ENCODE measurements at places on chromosomes 2 and 18.
A peak's percentile ranks its signal among the peaks of the same experiment; 100 is the strongest.

DNA sequence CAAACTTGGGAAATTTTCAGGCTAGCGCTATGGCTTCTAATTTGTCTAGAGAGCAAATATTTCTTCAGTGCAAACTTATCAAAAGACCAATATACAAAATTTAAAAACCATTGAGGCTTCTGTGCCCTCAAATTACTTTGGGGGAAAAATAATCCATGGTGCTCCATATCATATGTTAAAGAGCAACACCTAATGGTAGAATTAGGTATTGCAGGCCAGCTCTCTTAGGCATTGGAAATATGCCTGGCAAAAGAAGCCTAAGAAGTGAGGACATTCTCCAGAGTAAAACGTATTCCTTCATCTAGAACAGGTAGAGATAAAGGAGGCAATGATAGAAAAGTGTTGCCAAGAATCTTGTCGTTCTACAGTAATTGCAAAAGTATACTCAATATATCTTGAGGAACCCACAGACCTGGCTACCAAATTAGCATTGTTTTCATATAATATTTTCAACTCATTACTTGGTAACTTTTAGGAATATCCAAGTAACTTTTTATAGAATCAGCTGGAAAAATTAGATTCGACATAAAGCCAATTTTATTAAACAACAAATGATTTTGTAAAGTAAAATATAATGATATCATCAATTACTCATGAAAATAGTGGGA, 401.1 kb downstream of the BCL11A start:
- DNase-seq = no peak

DNA sequence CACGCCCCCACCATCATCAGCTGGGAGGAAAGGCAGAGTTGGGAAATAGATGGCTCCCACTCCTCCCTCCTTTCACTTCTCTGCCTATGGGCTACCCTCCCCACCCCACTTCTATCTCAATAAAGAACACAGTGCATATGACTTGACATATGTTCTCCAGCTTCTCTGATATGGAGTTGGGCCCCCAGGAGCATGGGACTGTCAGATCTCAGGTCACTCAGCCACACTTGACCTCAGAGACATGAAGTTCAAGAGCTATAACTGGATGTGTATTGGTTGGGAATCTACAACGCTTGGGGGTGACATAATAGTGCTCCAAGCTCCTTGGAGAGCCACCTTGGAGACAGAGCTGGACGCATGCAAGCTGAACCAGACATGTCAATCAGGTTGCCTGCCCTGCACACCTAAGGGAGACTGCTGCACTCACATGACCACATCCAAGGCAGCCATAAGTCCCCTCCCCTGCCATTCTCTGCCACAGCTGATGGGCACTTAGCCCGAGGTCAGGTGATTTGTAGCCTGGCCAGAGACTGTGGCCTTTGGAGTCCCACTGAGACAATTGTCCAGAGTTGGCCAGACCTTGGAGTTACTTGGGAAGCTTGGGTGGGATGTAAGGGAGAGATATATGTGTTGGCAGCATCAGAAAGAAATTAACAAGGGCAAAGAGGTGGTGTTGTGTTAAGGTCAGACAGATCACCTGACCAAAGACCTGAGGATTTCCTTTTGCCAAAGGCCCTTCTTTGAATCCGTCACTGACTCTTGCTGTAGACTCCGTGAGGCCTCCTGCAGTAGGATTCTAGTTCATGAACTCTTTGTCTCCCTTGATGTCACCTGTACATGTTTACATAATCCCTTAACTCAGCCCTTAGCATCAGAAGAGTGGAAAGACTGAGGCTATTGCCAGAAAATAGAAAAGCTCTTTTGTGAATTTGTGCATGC, 3.7 kb downstream of the INHA start:
- DNase-seq = no peak

DNA sequence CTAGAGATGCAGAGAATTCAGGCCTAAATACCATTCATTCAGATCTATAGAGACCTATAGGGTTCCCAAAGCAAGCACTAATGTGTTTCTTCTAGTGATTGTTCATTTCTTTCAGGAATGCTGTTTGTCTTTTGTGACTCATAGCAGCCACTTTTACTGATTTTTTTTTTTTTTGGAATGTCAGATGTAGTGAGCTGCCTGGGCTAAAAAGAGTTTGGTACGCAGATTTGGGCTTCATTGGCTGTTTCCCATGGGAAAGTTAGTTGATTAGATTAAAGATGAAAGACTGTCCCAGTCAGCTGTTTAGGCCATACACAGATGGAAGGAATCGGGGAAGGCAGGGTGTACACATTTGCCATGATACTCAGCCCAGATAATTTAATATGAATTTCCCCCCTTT, 87.6 kb downstream of the CDC42EP3 start:
- no peak for DNase-seq

DNA sequence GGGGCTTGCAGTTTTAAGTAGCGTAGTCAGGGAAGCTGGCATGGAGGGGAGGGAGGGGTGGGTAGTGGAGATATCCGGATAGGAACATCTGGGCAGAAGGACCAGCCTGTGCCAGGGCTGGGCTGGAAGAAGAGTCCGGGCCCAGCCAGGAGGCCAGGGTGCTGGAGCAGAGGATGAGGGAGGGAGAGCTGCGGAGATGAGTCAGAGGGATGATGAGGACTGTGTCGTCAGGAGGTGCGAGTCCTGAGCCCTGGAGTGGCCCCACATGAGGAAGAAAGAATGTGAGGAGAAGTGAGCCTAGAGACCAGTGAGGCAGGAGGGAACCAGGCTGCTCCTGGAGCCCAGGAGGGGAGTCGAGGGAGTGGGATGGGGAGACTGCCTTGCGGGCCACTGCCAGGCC, 82.4 kb downstream of the CTIF start:
- DNase-seq = no peak

DNA sequence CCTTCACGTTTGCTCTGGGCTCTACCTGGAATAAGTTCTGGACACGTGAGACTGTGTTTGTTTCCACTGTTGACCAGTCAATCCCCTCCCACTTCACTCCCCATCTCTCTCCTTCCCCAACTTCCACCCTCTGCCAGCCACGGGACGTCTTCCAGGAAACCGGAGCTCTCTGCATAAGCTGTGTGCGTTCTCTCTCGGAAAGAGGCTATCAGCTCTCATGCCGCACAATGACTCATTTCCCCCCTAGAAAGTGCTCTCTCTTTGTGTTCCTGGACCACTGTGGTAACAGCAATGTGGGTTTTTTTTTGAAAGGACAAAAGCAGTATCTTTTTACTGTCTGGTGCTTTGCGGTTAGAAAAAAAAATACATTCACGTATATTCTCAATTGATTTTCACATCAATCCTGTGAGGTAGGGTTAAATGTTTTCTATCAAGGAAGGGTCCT, 10.2 kb downstream of the PROKR1 start:
- DNase-seq = no peak

DNA sequence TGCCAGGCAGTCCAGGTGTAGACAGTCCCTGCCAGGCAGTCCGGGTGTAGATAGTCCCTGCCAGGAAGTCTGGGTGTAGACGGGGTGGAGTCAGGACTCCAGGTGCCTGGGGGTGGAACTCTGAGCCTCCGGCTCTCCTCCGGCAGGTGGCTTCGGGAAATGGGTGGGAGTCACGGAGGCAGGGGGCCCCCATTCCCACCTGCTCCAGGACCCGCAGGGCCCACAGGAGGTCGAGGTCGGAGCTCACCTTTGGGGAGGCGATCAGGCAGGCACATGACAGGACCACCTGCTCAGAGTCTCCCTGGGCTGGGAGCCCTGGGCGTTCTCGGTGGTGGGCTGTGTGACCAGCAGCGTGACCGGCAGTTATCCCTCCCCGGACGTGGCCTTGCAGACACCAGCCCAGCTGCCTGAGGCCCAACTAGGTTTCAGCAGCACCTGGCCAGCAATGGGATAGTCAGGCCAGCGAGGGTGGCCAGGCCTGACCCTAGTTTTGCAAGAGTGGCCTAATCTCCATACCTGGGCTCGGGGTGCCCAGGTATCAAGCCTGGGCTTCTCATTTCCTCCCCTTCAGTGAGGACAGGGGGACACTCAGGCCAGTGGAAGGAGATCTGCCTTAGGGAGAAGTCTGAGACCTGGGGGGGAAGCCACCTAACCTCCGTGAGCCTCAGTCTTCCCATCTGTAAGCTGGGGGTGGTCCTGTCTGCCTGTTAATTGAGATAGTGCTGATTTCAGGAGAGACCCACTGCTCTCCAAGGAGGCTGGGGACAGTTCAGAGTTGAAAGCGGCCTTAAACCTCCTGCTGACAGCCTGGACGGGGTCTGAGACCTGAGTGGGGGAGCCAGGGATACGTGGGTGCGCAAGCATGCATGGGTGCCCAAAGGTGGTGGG, 13.2 kb downstream of the GPC1 start:
- peak; percentile 19 for DNase-seq

DNA sequence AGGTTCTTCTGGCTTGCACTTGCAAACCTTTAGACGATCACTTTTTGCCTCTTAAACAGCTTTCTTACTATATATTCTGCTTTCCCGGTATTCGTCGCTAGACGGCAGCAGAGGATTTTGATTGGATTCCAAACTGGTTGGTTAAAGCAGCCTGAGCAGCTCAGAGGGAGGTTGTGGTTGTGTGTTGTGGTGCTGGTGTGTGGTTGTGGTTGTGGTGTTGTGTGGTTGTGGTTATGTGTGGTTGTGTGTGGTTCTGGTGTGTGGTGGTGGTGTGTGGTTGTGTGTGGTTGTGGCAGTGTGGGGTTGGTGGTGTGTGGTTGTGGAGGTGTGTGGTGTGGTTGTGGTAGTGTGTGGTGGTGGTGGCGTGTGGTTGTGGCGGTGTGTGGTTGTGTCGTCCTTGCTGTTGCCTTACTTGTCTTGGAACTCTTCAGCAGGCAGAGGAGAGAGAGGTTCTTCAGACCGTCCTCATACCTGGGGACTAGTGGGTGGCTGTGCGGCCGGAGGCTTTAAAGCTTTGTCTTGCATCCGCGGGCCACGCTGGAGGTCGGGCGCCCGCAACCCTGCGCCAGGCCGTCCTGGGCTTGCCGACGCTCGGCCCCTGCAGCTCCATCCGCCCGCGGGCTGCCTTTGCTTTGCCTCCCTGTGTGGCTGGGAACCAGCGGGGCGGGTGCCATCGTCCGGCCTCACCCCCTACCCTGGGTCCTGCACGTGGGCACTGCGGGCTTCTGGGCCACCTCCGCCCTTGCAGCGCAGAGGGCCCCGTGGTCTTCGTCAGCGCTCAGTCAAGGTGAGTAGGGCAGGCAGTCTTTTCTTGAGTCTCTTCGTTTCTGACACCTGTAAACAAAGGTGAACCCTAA, 190.8 kb downstream of the ARHGAP28 start:
- DNase-seq = peak; percentile 21

DNA sequence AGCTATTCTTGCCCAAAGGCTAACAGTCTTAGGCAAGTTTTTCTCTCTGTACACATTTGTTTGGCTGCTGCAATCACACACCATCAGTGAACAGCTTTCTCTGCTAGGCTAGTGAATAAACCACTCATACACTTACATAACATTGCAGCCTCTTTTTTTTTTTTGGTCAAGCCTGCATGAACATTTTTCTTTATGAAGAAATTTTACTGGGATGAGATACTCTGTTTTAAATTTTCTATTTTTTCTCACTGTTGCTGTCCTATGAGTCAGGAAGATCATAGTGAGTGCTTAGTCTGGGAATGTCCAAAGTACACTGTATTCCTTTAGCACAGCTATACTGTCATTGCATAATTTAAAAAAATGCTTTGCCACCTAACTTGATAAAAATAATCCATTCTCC, 58.5 kb downstream of the ROCK1 start:
- DNase-seq = no peak

DNA sequence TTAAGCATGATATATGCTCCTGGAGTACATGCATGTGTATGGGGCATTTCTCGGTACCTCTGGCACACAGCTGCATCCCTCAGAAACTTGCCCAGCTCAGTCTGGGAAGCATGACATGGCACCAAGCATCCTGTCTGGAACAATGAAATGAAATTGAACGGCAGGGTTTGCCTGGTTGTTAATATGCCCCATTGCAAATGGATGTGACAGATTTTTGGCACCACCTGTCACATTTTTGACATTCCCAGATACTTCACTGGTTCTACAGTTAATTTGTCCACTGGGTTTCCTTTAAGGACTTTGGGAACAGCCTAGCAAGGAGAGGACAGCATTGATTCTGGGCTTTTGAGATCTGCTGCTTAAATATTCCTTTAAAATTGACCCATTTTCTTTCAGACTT, 305.8 kb downstream of the TSN start:
- no peak for DNase-seq

GRCh38 chr2:234917211-234917975, 34.4 kb upstream of the SH3BP4 start:
- DNase-seq = no peak

- no peak for DNase-seq
These were observed 4.5 kb upstream of the TOGARAM2 start for GRCh38 chr2:28976584-28976983.

DNA sequence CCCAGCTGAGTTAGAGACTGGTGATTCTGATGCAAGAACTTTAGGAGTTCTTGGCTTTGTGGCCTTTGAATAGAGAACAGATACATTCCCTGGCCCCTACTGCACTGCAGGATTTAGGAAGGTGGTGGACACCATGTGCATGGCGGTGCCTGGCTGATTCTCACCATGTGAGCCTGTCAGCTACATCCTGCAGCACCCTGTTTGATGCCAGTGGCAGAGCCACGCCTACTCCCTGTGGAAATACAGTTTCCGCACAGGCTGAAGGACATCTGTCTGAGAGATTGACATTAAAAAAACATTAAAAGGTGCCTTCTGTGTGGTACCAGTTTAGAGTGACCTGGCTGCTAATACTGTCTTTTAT, 50.0 kb downstream of the KCNE4 start:
- no peak for DNase-seq

- peak; percentile 20 for DNase-seq
These were observed 18.6 kb upstream of the SKA1 start for GRCh38 chr18:50356036-50356945.

DNA sequence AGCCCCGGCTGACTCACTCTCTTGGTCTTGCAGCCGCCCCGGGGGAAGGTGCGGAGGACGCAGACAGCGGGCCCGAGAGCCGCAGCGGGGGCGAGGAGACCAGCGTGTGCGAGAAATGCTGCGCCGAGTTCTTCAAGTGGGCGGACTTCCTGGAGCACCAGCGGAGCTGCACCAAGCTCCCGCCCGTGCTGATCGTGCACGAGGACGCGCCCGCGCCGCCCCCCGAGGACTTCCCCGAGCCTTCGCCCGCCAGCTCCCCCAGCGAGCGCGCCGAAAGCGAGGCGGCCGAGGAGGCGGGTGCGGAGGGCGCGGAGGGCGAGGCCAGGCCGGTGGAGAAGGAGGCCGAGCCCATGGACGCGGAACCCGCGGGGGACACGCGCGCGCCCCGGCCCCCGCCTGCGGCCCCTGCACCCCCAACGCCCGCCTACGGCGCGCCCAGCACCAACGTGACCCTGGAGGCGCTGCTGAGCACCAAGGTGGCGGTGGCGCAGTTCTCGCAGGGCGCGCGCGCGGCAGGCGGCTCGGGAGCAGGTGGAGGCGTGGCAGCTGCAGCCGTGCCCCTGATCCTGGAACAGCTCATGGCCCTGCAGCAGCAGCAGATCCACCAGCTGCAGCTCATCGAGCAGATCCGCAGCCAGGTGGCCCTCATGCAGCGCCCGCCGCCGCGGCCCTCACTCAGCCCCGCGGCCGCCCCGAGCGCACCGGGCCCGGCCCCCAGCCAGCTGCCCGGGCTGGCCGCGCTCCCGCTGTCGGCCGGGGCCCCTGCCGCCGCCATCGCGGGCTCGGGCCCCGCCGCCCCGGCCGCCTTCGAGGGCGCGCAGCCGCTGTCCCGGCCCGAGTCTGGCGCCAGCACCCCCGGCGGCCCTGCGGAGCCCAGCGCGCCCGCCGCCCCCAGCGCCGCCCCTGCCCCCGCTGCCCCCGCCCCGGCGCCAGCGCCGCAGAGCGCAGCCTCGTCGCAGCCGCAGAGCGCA, 12.7 kb downstream of the SALL3 start:
- no peak for DNase-seq

All from NCI-H146 (cell line).